ENCODE measurements at places on chromosomes 7 and 10.

DNA sequence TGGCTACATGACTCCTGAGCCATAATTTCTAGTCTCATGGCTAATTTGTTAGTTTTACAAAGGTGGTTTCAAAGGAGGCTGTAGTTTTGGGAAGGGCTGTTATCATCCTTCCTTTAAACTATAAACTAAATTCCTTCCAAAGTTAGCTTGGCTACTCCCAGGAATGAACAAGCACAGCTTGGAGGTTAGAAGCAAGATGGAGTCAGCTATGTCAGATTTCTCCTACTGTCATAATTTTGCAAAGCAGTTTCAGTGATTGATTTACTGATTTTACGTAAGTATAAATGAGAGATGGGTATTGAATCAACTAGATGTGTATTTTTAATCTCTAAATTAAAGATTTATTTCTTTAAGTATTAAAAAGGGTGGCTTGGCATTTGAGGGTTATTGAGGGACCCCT, 79.9 kb downstream of the PHTF2 start:
- no peak for DNase-seq

DNA sequence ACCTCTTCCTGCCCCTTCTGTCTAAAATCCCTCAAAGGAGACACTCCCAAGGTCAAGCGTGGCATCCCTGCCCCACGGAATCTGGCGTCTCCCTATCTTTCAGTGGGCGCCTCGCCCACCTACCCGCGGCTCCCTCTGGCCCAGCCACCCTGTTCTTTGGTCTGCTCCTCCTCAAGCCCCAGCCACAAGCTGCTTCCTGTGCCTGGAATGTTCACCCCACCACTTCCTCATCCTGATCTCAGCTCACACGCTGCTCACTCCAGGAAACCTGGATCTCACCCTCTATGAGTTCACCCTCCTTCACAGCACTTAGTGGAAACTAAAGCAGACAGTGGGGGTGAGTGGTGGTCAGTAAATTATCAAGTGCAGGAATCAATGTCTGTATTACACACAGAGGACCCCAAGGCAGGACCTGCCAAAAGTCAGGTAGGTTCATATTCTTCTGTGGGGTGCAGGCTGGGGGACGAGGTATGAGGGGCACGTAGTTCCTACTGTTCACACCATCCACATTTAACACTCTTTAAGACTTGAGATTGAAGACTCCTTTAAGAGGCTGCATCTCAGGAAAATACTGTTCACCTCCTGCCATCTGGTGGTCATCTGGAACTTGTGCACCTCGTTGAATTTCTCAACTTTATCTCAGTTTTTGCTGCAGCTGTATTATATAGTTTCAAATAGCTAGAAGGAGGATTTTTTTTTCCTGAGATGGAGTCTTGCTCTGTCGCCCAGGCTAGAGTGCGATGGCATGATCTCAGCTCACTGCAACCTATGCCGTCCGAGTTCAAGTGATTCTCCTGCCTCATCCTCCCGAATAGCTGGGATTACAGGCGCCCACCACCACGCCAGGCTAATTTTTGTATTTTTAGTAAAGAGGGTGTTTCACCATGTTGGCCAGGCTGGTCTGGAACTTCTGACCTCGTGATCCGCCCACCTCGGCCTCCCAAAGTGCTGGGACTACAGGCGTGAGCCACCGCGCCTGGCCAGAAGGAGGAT, 166.6 kb downstream of the ARHGAP21 start:
- peak; percentile 17 for DNase-seq

- no peak for DNase-seq
Observed at GRCh38 chr7:28211006-28211405, 30.4 kb upstream of the JAZF1 start.

GRCh38 chr10:19119191-19119590, 70.6 kb downstream of the MALRD1 start:
- DNase-seq: no peak

GRCh38 chr10:124217906-124218804, 124.8 kb upstream of the CHST15 start:
- DNase-seq: no peak

- DNase-seq: no peak
Observed at GRCh38 chr10:110413903-110414547, 83.7 kb upstream of the DUSP5 start.

- no peak for DNase-seq
Observed at GRCh38 chr10:73366381-73367298, 8.0 kb upstream of the CFAP70 start.

DNA sequence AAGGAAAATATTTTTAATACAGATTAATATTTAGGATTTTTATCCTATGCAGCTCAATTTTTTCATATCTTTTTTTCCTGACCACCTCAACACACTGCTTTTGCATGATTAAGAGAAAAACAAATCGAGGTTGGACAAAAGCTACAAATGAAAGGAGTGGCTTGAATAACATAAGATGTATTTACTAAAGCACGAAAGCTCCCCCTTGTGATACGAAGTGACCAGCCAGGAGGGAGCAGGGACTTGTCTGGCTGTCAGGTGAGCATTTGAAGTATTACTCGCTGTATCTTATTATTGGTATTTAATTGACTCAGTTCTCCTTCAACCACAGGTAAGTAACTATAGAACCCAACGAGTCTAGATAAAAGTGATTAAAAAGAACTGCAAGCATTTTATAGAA, 265.2 kb upstream of the PHF14 start:
- no peak for DNase-seq

GRCh38 chr7:144004703-144005102, 4.6 kb downstream of the OR6B1 start:
- DNase-seq: no peak

DNA sequence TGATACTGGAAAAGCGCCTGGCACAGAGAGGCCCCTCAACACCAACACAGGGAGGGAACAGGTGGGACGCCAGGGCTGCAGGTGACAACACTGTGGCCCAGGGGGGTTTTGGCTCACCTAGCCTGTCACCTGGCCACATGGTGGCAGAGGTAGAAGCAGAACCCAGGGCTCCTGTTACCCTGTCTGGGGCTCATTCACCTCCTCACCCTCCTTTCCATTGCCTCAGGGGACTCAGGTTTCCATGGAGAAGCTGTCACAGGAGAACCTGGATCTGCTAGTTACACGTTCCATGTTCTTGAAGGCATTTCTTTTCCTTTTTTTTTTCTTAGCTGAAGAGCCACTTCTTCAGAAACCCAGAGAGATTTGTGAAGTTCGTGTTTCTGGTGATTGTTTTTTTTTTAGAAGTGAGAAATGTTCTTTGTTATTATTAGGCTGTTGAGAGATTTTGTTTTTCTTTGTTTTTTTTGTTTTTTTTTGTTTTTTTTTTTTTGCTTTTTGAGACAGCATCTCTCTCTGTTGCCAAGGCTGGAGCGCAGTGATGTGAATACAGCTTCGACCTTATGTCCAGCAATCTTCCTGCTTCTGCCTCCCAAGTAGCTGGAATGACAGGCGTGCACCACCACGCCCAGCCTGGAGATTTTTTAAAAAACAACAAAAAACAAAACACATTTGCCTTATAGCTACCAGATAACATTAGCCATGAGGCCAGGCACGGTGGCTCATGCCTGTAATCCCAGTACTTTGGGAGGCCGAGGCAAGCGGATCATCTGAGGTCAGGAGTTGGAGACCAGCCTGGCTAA, 16.0 kb downstream of the DENND2A start:
- no peak for DNase-seq

GRCh38 chr10:74598891-74599566, 227.4 kb upstream of the KAT6B start:
- DNase-seq: no peak

- DNase-seq: no peak
Observed at GRCh38 chr10:91103384-91104192, 116.9 kb upstream of the PCGF5 start.

DNA sequence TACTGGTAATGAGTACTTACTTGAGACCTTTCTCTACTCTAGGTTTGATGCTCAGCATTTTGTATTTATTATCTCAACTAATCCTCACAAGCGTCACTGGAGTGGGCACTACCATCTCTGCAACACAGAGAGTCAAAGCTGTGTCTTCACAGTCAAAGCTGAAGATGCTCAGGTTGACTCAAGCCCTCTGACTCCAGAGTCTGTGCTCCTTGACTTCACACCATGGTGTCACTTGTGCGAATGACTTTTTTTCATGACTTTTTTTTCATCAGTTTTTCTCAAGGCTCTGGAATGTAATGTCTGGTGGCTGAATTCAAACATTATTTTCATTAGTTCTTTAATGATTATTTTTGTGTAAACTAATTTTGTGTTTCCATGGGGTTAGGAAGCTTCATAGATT, 30.4 kb upstream of the TARP start:
- DNase-seq: no peak

GRCh38 chr7:131244259-131244852, 83.3 kb upstream of the MKLN1 start:
- DNase-seq: no peak

GRCh38 chr7:133746305-133746704, 380.8 kb upstream of the LRGUK start:
- DNase-seq: no peak

- no peak for DNase-seq
Observed at GRCh38 chr7:35259523-35259908, 5.6 kb upstream of the TBX20 start.

GRCh38 chr7:47685151-47685550, 103.2 kb upstream of the TNS3 start:
- no peak for DNase-seq

DNA sequence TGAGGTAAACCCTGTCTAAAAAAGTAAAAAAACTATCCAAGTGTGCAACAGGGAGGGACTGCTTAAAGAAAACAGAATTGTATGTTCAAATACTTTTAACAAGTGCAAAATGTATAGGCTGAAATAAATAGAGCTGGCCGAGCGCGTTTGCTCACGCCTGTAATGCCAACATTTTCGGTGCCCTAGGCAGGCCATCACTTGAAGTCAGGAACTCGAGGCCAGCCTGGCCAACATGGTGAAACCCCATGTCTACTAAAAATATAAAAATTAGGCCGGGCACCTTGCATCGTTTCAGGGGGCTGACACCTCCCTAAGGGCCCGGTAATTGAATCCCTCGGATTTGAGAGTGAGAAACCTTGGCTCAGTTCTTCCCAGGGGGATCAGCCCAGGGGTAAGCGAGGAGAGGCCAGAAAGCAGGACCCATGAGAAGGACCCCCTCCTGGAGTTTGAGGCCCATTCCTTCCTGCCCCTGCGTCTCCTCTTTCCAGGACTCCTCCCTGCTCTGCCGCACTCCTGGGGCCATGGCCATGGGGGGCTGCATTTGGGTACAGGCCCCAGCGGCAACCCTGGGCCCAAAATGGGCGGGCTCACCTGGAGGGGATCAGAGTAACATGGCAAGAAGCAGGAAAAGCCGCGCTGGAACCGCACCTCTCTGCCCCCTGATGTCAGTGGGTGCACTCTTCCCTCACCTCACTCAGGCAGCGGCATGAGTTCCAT, 75.5 kb upstream of the TMEM248 start:
- no peak for DNase-seq

GRCh38 chr10:79976999-79977398, 28.1 kb upstream of the SFTPD start:
- DNase-seq: no peak

GRCh38 chr7:54354436-54354835, 187.7 kb upstream of the VSTM2A start:
- no peak for DNase-seq

- DNase-seq: no peak
Observed at GRCh38 chr10:85986777-85987176, 379.8 kb downstream of the GRID1 start.

- DNase-seq: no peak
Observed at GRCh38 chr7:41955451-41955850, 252.6 kb upstream of the INHBA start.

DNA sequence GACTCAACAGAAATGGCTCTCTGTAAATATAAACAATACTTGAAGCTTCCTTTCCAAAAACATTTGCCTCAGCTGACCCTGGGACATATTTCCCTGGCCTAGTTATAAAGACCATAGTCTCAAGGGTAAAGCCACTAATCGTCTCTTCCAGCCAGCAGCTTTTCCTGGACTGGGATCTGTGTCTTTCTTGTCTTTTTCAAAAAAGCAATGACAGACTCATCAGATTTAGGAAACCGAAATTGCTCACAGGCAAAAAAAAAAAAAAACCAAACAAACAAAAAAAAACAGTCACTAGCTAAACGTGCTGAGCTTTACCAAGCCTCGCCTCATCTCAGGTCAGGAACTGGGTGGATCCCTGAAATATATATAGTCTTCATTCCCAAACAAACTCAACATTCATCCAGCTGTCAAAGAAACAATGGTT, 23.5 kb downstream of the STN1 start:
- DNase-seq: no peak

DNA sequence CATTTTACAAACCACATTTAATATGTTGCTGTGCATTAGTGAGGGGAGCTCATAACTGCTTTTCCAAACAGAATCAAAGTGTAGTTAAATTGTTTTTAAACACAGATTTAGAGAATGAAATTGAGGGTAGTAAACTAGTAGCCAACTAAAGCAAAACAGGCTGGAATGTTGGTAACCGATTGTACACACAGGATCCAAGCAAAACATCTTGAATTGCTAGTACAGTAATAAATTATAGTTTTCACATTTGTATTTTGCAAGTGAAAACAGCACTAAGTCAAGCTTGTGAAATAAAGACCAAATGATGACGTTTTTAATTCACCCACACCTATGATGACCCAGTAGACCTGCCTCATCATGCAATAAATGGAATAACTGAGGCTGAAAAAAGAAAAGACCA, 198.3 kb downstream of the HDAC9 start:
- no peak for DNase-seq

DNA sequence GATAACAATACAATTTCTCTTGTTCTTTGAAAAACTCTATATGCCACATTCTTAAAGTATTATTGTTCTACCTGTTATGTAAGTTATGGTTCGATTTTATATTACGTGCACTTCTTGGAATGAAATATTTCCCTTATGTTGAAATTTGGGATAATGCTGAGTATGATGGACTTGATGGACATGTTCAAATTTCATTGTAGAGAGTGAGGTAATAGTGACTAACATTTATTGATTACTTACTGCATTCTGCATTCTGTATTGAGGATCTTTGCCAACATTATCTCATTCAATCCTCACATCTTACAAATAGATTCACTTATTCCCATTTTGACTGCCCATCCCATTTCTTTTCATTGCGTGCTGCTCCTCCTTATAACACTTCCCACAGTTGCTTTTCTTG, 119.7 kb upstream of the GLCCI1 start:
- DNase-seq: no peak

Data from GM19239 (cell line).